Stromal cell of bone marrow (primary cell): ENCODE measurements at places on chromosomes 1 and 21.

DNA sequence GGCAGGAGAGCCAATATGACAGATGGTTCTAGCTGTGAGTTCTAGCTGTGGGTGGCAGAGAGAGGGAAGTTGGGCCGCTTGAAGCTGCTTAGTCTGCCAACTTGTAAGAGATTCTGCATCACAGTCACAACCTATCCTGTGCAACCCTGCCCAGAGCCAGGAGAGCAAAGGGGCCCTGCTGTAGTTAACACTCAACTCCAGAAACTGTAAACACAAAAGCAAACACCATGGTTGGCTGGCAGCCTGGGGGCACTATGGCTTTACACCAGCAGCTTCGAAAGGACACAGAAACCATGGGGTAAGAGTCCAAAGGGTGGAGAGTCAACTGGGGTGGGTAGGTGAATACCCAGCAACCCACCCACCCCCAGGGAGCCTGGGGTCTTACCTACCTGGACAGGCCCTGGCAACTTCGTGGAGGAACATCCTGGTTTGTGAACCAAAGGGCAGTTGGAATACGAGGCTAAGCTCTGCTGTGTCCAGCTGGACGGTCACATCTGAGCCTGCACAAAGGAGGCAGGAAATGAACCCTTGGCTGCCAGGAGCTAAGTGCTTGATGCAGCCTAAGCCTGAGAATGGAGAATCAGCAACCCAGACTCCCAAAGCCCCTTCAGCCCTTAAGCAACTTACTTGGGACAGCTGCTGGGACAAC is 6.4 kb downstream of the INPP5B start:
- DNase-seq = no peak

DNA sequence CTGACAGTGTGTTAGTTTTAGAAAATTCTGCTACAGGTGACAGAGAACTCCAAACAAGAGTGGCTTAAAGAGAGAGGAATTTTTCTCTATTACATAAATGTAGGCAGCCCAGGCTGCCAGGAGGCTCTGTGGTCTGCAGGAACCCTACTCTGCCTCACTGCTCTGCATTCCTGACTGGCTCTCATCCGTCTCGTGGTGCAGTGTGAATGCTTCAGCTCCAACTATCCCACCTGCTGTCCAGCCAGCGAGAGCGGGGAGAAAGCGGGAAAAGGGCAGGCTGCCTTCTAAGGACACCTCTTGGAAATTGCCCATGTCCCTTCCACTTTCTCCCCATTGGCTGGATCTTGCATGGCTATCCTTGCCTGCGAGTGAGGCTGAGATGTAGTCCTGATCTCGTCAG is 131.3 kb downstream of the PEX14 start:
- DNase-seq = no peak

- DNase-seq = no peak
These were observed 11.4 kb upstream of the IL10RB start for GRCh38 chr21:33254766-33255165.

DNA sequence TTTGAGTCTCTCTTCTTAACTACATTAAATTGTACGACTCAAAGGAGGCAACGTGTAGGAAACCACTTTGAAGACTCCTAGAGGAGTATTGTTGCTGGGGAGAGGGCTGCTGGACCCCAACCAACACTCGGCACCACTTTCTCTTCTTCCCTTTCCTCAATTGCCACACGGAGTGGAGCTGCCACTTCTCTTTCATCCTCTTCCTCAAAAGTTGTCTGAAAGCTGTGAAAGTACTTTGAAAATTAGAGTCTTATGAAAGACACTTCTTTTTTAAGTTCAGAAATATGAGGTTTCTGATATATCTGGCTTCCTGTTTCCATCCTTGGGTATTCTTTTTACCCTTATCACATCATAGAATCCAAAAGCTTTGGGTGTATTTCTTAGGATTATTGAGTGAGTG is 59.5 kb downstream of the MRPS6 start:
- DNase-seq = no peak

DNA sequence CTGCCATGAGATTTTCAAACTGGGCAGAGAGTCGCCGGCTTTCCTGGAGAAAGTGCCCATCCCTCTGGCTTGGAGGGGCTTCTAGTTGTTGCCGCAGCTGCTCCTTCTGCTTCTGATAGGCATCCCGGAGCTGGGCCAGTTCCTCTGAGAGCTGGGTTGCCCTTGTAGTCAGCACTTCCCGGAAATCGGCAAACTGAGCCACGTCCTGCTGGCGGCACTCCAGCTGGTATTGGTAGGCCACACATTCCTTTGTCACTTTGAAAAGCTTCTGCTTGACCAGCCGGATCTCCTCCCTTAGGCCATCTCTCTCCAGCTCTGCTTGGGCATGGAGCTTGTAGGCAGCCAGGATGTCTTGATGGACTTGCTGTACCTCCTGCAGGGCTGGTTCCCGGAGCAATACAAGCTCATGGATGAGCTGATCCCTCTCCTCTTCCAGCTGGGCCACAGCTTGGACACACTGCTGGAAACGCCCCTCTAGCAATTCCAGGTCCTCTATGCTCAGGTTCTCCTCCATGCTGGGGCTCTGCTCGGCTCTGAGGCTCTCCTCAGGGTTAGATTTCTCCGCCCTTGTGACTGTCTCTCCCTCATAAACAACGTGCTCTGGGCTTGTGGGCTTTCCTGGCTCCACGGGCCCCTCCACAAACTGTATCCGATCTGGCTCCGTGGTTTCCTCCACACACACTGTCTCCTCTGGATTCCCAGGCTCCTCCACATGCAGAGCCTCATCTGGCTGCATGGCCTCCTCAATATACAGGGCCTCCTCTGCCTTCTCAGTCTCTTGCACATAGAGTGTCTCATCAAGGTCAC is 7.3 kb downstream of the SYNC start:
- peak; percentile 76 for DNase-seq

GRCh38 chr1:39317111-39317510 is 112.6 kb downstream of the MACF1 start:
- no peak for DNase-seq

DNA sequence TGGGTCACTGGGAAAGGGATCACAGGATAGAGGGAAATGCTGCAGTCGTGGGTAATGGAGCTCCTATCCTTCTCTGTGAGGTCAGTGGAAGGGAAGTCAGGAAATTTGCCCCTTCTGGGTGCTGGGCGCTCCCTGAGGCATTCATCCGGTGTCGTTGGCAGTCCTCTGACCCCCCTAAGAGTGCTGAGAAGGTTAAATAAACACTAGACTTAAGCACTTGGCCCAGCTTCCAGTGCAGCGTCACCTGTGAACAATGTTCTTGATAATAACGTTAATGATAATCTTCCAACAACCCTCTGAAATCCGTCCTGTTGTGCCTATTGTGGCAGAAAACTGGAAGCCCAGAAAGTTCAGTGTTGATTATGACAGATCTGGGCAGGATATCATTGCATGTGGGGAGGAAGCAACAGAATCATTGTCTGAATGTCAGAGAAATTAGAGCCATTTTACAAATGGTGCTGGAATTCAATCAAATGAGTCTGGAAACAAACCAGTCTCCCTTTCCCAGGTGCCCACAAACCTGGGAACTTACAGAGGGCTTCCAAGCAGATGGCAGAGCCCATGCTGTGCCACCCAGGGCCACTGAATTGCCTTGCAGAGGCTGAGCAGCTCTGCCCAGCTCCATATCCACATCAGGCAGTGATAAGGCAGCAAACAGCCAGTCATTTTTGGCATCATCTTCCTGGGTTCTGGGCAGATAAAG is 216.8 kb downstream of the KAZN start:
- DNase-seq = no peak

GRCh38 chr1:155307247-155307740 is 1.4 kb upstream of the FDPS start:
- no peak for DNase-seq

GRCh38 chr1:16047791-16048475 is 4.4 kb downstream of the CLCNKB start:
- no peak for DNase-seq

DNA sequence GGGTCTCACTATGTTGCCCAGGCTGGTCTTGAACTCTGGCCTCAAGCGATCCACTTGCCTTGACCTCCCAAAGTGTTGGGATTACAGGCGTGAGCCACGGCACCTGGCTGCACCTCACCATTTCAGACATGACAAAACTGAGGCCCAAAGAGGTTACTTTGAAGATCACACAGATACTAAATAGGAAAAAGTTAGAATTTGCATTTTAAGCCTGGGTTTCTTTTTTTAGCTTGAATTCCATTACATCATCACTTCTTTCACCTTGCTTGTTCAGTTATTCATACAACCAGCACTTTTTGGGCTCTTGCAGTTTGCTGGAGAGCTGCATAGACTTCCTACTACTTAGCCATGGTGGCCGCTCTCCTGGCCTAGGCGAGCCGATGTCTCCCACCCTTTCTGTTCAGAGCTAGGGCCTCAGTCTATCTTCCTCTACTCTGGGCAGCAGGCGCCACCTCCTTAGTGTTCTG is 16.3 kb upstream of the CD2 start:
- no peak for DNase-seq

GRCh38 chr1:23167353-23168078 is 1.1 kb downstream of the LUZP1 start:
- no peak for DNase-seq

DNA sequence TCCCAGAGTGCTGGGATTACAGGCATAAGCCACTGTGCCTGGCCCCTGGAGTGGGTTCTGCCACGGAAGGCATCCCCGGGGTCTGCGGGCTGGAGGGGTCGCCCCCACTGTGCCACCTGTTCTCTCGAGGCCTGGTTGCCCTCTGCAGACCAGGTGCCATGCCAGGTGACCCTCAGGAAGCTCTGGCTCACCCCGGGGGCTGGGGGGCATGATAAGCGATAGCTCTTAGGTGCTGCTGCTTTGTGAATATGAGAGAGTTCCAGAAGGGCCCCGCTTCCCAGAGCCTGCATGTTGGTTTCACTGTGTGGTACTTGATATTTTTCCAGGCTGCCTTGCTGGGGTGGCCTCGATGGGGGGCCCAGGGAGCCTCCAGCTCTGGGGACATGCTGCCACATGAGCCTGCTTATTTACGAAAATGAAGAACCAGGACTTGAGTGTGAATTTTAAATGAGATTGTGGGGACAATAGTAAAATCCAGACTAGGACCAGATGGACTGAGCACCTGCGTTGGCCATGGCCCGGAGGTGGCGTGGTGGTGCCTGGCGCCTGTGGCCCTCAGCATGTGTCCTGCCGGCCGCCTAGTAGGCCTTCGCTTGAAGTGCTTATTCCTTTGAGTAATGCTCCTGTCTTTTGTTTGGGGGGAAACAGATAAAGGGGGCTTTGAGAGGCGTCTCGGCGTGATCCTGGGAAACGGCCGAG is 7.3 kb downstream of the SKI start:
- no peak for DNase-seq

DNA sequence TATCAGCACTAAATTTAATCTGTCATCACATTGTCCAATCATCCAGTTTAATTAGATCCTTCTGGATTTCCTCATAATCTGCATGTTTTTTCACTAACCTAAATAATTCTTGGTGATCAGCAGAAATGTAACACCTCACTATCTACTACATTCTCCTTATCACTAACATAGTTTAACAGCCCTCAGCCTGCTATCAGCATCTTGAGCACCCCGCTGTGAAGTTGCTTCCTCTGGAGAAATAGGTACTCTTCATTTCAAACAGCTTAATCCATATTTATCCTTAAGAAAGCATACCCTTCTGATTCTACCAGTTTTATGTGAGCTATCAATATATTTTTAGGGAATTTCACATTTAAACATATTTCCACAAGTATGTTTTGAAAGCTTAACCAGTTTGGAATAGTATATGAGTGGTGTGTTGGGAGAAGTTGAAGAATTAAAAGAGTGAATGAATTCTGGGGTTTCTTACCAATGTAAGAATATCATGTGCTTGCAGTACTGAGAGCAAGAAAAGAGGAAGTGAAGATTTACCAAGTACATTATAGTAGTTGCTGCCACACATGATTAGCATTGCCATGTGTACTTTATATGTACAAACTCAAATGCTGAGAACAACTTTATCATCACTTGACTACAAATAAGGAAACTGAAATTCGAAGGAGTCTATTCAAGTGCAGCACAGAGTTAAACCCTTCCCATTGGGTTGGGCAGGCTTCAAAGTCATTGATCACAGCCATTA is 771.1 kb upstream of the ADGRL4 start:
- DNase-seq = no peak

DNA sequence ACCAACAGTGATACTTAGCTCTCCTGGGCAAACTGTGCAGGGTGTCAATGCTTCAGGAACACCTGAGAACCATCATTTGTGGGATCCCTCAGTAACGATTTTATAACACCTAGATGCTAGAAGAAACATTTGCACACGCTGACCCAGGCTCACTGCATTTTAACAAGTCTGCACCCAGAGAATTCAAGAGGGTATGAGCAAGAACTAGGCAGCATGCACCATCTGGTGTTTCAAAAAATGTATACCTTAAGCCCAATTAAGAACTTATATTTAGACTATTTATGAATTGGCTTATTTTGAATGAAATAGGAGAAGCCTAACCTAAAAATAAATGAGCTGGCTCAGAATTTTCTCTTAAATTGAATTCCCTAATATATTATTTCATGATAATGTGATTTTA is 400.5 kb downstream of the GPATCH2 start:
- DNase-seq = no peak

DNA sequence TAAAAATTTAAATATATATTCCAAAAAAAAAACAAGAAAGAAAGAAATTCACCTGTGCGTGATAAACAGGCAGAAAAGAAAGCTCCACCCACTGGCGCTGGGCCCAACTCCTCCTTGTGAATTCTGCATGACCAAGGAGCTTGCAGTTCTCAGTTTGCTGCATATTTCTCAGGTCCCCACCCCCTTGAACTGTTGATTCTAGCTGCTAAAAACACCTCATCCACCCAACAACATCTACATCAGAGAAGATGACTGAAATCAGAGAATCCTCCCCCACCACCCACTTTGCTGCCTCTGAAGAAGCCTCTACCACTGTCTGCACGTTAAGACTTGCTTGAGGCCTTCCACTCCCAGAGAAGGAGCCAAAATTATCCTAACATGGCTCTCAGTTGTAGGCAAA is 104.8 kb downstream of the RGS2 start:
- DNase-seq = no peak

DNA sequence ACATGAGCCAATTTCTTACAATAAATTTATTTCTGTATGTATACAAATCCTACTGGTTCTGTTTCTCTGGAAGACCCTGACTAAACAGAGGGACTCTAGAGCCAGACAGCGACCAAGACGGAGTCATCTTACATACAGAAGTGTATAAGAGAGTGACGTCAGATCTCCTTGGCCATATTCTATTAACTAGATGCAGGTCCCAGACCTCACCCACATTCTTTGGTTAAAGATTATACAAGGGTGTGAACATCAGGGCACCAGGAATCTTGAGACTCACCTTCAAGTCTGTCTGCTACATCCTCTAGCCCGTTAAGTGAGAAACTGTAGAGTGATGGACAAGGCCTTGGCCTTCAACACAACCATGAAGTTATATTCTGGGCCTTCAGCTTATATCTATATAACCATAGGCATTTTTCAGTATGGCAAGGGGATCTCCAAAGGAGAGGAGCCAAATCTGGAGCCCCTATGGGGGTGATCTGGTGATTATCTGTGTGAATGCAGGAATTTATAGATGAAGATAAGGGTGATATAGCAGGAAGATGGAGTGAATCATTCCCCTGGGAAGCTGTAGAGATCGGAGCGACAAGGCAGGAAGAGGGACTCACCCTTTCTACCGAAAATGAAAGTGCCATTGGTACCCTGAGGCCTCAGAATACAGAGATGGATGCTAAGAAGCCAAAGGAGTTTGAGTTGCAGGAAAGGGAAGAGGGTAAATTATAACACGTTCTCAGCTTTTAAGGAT is 83.9 kb downstream of the ADAMTS1 start:
- no peak for DNase-seq
